Large intestine (tissue), 12 donors: ENCODE measurements at places on chromosomes 3 and 15.
A peak's percentile ranks its signal among the peaks of the same experiment; 100 is the strongest.

DNA sequence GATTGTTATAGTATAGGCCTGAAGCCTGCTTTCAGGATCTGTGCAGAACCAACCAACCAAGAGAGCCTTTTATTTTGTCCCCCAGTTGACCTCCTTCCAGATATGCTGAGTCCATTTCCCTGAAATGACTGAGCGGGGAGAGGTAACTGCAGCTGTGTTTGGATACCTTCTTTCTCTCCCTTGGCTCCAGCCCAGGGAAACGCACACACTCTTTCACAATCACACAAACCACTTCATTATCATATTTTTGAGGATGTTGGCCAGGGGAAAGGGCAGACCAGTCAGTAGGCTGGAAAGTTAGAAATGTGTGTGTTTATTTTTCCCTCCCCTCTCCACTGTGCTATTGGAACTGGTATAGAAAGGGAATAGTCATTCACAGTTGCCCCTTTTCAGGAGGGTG lies 417.7 kb upstream of the TBL1XR1 start:
- DNase-seq, result peak; percentile 47

- DNase-seq, result no peak
Observed at GRCh38 chr15:52546031-52546751, 17.5 kb upstream of the MYO5A start.

DNA sequence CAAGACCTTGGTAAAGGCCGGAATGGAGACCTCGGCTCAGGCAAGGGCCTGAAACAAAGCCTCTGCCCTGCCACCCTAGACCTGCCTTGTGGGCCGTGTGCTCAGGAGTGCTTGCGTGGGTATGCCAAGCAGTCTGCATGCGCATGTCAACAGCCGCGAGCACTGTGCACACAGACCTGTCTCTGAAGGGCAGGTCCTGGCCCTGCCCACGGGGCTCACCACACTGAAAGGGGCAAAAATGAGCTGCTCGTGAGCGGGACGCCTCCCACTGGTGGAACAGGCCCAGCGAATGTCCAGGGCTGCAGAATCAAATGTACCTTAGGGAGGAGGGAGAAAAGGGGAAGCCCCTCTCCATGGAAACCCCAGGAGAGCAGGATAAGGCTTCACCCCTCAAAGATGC lies 44.3 kb upstream of the FGD5 start:
- DNase-seq, result no peak

- peak; percentile 40 for DNase-seq
Observed at GRCh38 chr15:98658831-98659699, 10.7 kb downstream of the IGF1R start.

GRCh38 chr3:47247131-47248064 lies 35.2 kb downstream of the KIF9 start:
- no peak for DNase-seq

- DNase-seq, result no peak
Observed at GRCh38 chr15:49232236-49232806, 62.3 kb downstream of the GALK2 start.

DNA sequence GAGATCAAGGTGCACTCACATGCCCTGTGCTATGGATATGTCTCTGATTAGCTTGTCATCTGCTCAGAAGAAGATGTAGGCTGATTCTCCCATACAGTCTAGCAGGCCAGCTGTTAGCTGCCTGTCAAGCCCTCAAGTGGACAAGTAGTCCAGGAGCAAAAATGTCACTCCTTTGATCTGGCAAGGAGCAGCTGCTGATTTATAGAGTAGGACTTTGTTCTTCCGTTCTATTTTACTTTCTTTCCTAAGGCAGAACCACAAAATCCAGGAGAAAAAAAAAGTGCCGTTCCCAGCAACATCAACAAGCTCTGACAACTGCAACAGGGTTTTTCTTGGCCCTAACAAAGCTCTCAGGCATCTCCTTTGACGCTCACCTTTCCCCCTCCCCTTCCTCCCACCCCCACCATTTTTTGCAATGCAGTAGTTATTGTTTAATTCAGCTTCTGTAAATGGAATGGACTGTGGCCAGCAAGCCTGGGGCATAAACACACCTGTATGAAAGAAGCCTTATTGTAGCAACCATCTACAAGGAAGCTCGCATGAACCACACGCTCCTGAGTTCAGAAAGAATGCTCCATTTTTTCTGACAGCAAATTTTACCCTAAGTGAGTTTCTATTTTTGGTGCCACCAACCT lies 196.3 kb downstream of the MEIS2 start:
- peak; percentile 26 for DNase-seq
